Stimulated activated CD4-positive, alpha-beta T cell treated with anti-CD3 and anti-CD28 coated beads, Interleukin-15, amount 100 ng/mL, for 24 hours (primary cell): ENCODE measurements at places on chromosomes 16 and 17.

GRCh38 chr17:38508954-38509771, 80.9 kb downstream of the ARHGAP23 start:
- DNase-seq: peak; percentile 88

DNA sequence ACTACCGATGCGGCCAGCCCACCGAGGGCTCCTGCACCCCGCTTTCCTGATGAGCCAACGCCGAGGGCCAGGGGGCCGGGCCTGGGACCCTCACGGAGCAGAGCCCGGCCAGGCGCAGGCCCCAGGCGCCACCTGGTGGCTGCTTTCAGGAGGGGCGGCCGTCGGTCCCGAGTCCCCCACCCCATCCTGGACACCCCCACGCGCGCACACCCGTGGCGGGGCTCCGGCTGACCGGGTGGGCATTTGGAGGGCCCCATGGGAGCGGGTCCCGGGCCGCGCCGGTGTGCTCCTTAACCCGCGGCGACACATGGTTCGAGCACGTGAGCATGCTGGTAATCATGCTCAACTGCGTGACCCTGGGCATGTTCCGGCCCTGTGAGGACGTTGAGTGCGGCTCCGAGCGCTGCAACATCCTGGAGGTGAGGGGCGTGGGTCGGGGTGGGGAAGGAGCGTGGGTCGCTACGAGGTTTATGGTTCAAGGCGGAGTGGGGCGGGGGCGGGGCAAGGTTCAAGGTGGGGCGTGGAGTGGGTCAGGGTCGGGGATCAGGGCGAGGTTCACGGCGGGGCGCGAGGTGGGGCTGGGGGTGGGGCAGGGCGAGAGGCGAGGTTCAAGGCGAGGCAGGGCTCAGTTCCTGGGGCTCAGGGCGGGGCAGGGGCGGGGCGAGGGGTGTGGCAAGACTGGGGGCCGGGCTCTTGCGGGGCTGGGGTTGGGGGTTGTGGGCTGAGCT, 30.2 kb downstream of the TPSG1 start:
- peak; percentile 27 for DNase-seq

GRCh38 chr17:45230787-45231480, 9.2 kb downstream of the FMNL1 start:
- DNase-seq: peak; percentile 31

DNA sequence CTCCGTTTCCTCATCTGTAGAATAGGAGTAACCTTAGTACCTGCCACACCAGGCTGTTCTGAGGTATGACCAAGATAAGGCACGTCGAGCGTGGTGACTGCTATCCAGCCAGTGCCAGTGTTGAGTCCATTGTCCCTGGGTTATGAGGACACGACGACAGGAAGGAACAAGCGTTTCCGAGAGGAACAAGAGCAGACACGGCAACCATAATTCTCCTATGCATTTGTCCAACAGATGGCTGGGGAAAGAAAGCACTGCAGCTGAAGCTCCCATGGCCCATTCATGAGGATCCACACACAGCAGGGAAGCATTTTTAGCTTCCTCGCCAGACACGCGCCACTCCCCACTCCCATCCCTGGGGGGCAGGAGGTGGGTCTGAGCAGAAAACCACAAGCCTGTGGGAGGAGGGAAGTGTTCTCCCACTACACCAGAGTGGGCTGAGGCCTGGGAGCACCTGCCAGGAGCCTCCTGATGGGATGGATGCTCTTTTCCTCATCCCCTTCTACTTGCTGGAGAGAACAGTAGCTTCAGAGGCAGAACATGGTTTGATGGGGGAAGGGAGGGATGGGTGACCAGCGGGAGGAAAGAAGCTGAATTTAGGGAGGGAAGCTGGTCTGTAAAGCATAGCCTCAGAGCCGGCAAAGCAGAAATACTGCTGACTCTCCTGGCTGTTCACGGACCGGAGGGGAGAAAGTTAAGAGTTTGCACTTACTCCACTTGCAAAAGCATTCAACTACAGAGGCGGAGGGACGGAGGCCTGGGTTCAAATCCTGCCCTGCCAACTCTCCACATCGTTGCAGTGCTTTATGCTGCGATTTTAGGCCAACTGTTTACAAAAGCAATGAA, 2.7 kb downstream of the COTL1 start:
- no peak for DNase-seq

- no peak for DNase-seq
Measured at GRCh38 chr16:46757339-46758050, 9.4 kb upstream of the MYLK3 start.

- DNase-seq: no peak
Measured at GRCh38 chr17:1638171-1638590, 7.4 kb downstream of the SCARF1 start.

DNA sequence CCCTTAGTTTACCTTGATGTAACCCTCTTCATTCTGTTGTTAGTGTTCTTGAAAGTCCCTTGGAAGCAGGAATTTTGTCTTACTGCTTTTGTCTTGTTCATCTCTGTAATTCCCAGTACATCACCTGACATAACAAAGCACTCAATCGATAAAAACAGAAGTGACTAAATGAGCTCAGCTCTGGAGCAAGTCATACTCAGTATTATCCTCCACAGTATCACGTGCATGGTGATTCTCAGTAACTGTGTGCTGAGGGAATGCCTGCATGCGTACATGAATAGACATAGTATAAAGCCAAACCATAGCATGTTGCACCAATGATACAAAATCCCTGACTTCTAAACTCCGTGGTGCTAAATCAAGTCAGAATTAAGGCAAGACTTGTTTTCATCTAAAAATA, 7.2 kb downstream of the KRT38 start:
- DNase-seq: no peak

- DNase-seq: no peak
Measured at GRCh38 chr17:39946551-39947330, 16.1 kb upstream of the GSDMA start.

GRCh38 chr17:34711646-34712045, 132.3 kb downstream of the TMEM132E start:
- DNase-seq: no peak

GRCh38 chr16:89860747-89861304, 12.6 kb upstream of the TCF25 start:
- peak; percentile 81 for DNase-seq

- DNase-seq: no peak
Measured at GRCh38 chr17:60188759-60189158, 39.0 kb downstream of the CA4 start.

- DNase-seq: no peak
Measured at GRCh38 chr17:1390432-1391367, 9.3 kb downstream of the YWHAE start.

DNA sequence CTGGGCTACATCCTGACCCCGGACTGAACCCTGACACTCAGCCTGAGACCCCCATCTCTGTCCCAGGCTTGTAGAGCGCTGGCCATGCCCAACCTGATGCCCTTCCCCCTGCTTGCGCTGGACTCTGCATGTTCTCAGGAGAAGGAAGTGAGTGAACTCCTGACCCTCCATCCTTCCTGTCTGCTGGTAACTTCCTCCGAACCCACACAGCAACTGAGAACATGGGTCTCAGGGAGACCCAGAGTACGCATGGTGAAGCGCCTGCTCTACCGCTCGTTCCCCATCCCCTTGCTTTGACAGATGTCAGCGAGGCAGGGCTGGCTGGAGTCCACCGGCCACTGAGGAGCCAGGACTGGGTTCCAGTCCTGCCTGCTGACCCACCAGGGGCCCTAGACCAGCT, 6.1 kb downstream of the CAMKK1 start:
- no peak for DNase-seq

DNA sequence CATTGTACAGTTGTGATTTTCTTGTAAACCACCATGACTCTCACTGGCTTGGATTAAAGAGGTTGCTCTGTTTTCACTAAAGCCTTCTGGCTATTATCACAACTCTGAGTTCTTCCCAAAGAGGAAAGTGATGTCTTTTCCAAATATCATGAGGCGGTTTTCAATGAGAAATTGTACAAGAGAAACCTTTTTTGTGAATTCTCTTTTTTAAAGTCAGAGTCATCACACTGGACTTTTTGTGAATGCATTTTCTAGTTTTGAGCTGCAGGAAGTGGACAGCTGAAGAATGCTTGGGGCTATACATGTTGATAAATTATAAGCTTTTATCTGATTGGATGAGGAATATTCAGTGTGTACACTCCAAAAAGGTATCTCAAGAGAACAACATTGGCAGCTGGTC, 100.2 kb downstream of the PHKB start:
- no peak for DNase-seq

DNA sequence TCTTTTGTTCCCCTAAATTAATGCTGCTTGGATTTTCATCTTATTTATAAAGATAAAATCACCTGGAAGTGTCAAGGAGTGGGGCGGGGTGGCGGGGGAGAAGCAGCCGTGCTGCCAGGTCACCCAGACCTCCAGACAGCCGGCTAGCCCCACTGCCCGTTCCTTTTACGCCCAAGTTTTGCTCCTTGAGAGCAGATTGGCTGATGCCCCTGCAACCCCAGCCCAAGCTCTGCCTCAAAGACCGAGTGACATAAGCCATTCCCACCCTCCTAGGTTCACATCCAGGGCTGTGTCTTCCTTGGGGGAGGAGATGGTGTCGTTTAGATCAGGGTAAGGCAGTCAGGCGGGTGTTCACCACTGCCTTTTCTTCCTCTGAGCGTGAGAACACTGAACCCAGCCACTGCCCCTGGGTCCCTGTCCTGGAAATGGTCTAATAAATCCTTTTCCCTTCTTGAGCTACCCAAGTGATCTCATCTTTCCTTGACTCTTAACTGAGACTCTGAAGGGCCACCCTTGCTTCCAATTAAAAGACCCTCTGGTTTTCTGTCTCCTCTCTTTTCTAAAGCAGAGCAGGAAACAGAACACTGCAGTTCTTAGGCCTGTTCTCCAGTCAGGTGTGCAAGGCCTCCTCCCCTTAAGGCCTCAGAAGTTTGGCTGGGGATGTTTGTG, 5.7 kb downstream of the PDF start:
- no peak for DNase-seq

DNA sequence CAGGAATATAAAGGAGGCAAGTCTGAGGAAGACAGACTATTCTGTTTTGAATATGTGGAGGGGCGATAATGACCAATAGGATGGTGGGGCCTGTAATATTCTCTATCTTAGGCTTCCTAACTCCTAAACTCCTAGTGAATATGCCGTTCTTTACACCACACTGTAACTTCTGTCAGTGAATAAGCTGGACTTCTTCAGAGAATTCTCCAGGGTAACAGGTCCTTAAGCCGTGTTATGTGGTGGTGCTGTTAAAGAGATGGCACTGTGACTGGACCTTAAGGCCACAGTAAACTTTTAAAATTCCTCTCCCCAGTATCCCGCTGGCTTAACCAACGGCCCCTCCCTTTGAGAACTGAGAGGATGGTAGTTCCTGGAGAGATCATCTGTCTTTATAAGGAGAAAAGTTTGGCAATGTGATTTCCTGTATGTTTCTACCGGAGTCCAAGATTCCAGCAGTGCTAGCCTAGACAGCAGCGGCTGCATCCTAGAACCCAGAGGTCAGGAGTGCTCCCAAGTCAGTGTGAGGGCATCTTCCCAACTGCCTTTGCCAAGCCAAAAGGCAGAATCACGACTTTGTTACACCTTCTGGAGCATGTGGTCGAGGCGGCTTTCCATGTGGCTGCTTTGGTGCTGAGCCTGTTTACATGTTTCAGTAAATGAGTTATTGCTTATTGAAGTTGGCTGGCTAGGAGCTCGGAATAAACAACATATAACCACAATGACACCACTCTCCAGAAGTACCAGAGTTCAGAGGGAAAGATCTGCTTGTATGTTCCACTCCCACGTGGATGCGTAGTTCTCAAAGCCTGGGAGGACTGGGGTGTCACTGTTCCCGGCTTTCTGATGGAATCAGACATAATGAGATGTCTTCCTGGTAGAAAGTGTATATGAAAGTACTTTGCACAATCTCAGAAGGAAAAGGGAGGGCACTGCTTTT, 41.0 kb downstream of the TUBD1 start:
- DNase-seq: no peak

DNA sequence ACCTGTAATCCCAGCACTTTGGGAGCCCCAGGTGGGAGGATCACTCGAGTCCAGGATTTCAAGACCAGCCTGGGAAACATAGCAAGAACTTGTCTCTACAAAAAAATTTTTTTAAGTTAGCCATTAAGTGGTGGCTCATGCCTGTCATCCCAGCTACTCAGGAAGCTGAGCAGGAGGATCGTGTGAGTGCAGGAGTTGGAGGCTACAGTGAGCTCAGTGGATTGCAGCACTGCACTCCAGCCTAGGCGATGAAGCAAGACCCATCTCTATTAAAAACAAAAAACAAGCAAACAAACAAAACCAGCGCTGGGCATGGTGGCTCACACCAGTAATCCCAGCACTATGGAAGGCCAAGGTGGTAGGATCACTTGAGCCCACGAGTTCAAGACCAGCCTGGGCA, 38.0 kb downstream of the HEATR3 start:
- DNase-seq: no peak

- DNase-seq: no peak
Measured at GRCh38 chr17:372157-373152, 19.8 kb upstream of the RPH3AL start.
